ENCODE measurements at places on chromosomes 2 and 18. TPM values are rescaled to one million over a fixed set of nuclear protein-coding genes. Genes with fewer than 3 reads are reported as not detected.

Gene TFCP2L1
- total RNA-seq: 0.13 TPM

- DNase-seq: no peak
Measured at GRCh38 chr2:189163889-189164288, 15.7 kb downstream of the COL5A2 start.

Gene HNRNPA3
- 44.9 TPM for total RNA-seq

GRCh38 chr2:145596416-145596815, 1076.5 kb upstream of the ZEB2 start:
- DNase-seq: no peak

DNA sequence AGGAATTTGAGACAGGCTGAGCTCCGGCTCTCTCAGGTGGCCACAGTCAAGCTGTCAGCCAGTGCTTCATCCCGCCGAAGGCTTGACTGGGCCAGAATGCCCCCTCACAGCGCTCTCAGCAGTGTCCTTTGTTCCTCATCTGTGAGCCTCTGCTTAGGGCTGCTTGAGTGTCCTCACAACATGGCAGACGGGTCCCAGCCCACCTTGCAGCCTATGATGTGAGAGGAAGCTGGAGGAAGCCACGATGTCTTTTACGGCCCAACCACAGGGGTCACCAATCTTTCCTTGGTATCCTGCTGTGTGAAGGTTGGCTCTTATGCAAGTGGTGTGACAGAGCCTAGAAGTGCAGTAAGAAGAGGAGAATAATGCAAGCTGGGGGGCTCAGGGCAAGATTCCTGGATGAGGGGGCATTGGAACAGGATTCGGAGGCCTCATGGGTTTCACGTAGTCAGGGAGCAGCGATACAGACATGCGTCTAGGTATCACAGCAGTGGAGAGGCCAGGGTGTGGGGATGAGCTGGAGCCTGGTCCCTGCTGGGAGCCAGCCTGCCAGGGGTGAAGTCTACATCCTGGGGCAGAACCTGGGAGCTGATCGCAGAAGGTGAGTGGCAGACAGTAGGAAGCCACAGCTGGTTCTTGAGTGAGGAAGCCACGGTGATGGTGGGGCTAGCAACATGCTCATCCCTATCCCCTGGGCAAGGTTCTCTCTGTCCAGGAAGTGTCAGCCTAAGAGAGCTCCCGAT, 234.1 kb downstream of the GLI2 start:
- no peak for DNase-seq

DNA sequence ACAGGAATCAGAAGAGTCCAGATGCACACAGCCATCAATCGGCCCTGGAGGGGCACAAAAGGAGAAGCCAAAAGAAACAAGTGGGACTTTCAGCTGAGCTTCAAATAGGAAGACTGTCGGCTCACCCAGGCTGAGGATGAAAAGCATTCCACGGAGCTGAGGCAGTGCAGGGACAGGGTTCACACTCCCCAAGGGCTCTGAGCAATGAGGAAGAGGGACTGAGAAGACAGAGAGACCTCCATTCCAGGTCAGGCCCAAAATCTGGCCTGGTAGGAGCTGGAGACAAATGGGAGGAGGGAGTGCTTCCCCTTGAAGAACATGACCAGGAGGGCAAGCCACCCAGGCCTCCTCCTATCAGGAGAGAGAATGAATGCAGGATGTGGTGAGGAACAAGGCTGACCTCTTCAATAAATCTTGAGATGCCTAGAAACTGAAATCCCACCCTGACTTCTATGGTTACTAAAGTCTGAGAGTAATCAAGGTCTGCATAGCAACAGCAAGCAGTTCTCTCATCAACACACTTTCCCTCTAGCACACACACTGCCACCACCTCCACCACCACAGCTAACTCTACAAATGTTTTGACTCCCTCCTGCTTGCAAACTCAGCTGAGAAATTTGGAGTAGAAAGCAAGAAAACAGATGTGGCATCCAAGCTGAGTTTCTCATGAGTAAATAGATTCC, 434.4 kb downstream of the TNS1 start:
- no peak for DNase-seq

DNA sequence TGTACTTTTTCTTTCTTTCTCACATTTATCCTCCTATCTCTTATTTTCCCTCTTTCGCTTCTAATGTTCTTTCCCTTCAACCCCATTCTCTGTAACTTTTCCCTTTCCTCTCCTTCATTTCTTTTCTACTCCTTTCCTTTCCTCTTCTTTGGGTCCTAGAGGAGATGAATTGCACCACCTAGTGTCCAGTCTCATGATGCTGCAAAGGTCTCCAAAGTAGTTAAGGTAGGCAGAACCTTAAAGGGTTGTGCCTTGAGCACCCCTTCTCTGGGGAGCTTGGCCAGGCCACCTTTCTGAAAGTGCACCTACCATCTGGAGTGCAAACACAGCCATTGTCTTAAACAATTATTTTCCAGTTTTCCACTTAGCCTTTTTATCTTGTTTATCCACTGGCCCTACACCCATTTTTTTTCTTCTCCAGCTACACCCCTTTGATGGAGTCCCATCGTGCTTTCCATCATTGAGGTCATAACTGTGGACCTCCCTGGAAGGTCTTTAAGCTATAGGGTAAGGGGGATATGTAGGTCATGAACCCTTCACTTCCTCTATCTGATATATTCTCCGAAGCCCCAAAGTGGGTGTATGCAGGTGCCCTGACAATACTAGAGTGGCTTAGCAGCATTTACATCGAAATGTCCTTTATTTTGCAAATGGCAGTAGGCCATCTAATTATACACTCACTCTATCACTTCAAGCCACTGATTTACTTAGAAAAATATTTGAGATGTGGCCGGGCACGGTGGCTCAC, 155.9 kb downstream of the ESCO1 start:
- DNase-seq: peak; percentile 72

- DNase-seq: no peak
Measured at GRCh38 chr2:24203029-24203786, 28.4 kb downstream of the FAM228A start.

Gene CNGA3
- total RNA-seq: not detected

GRCh38 chr18:55732227-55733106, 144.5 kb upstream of the TCF4 start:
- no peak for DNase-seq

DNA sequence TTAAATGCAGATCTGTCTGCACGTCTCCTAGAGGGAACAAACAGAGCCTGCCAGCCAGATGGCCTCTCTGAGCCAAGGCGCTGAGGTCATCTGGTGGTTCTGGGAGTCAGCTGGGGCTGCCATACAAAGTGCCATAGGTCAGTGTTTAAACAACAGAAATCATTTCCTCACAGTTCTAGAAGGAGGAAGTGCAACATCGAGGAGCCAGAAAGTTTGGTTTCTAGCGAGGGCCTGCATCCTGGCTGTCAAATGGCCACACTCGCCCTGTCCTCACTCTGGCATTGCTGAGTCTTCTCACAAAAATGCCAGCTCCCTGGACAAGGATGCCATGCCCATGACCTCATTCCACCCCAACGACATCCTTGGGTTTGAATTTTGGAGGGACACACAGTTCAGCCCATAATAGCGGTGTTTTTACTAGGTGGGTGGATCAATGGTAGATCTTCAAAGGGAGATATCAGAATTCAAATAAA, 59.6 kb downstream of the MYT1L start:
- no peak for DNase-seq

DNA sequence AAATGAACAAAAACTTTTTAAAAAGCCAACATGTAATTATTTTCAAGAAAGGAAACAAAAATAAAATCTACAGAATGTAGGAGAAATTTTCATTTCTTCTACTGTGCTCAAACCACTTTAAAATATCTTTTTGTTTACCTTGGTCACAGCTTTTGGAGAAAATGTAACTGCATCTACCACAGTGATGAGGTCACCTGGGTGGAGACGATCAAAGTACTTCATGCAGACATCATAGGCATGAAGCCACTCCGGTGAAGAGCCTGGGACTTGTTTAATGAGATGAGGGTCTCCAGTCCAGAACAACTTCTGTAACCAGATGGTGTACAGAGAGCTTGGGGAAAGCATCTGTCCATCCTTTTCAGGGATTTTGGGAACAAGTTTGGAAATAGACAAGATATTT, 285.8 kb downstream of the NBAS start:
- no peak for DNase-seq

Gene VIL1
- 0.11 TPM for total RNA-seq

GRCh38 chr2:206937555-206937954, 1.8 kb upstream of the CPO start:
- DNase-seq: no peak

GRCh38 chr18:69230204-69230603, 170.5 kb upstream of the DOK6 start:
- no peak for DNase-seq

GRCh38 chr2:236787885-236788284, 218.3 kb downstream of the ACKR3 start:
- DNase-seq: no peak

GRCh38 chr18:10431680-10432079, 22.8 kb upstream of the APCDD1 start:
- DNase-seq: no peak

Gene GAD1
- total RNA-seq: 23.5 TPM

All from SK-MEL-5 (cell line).